ENCODE measurements at places on chromosomes 6 and 20. TPM values are rescaled to one million over a fixed set of nuclear protein-coding genes. Genes with fewer than 3 reads are reported as not detected.

Gene ADGRF5
- not detected for total RNA-seq

Gene LAMA4
- total RNA-seq = not detected

Gene CGA
- not detected for total RNA-seq

Gene SAYSD1
- 10.4 TPM for total RNA-seq

Gene ATP9A
- total RNA-seq = 1.2 TPM

Gene SOX4
- 0.20 TPM for total RNA-seq

Gene HLA-DOA
- 3.4 TPM for total RNA-seq

Gene FUT9
- total RNA-seq = not detected

Gene ARMH2
- total RNA-seq = 1.2 TPM

Gene PRRT1
- total RNA-seq = 0.13 TPM

DNA sequence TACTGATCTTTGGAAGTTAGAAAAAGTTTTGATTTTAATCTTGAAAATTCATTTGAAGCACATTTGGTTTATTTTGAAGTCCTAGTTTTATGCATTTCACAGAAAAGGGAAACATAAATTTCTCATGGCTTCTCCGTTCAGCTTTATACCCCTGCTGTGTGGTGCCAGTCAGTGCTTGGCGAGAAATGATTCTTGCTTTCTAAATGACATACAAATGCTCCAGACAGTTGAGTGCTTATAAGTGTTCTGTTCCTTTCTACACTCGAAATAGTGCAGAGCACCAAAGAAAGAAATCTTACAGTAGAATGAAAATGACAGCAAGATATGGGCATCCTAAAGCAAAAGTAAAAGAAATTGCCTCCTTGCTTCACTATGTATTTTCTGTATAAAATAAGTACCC is 9.0 kb upstream of the ZNF292 start:
- peak overlapping the region; percentile 51 for H3K27ac ChIP-seq
- H3K36me3 ChIP-seq = peaks cover 4% of the 10 kb centered on the region
- H3K27me3 ChIP-seq = peaks cover 26% of the 10 kb centered on the region
- no peak for DNase-seq
- H3K4me1 ChIP-seq = peaks cover 9% of the 10 kb centered on the region
- H3K4me3 ChIP-seq = peak overlapping the region; percentile 46

- no peak for DNase-seq
- peaks cover 46% of the 10 kb centered on the region for H3K4me1 ChIP-seq
- peaks cover 34% of the 10 kb centered on the region for H3K36me3 ChIP-seq
- H3K27me3 ChIP-seq = no peaks in the 10 kb centered on the region
- H3K27ac ChIP-seq = no peak overlapping the region
These were observed 11.1 kb downstream of the UBE2V1 start for GRCh38 chr20:50101887-50102286.

GRCh38 chr6:162068340-162068739 is 659.2 kb downstream of the PRKN start:
- no peaks in the 10 kb centered on the region for H3K36me3 ChIP-seq
- H3K4me3 ChIP-seq = no peak overlapping the region
- H3K27me3 ChIP-seq = no peaks in the 10 kb centered on the region
- no peak overlapping the region for H3K27ac ChIP-seq
- no peak for DNase-seq

DNA sequence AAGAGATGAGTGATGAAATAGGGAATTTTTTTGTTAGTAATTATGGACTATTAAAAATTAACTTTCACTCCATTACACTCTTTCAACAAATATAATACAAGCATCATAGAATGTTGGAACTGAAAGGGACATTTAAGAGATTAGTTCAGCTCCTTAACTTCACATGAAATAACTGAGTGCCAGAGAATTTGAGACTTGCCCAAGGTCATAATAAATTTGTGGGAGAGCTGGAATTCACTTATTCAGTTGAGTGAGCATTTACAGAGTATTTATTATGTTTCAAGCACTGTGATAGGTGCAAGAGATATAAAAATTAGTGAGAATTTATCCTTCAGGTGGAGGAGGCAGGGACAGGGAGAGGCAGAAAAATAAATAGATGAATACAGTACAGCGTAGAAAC is 154.6 kb downstream of the KCNQ5 start:
- H3K27ac ChIP-seq = no peak overlapping the region
- H3K4me3 ChIP-seq = no peak overlapping the region
- DNase-seq = no peak
- H3K4me1 ChIP-seq = no peaks in the 10 kb centered on the region
- H3K27me3 ChIP-seq = no peaks in the 10 kb centered on the region
- no peaks in the 10 kb centered on the region for H3K36me3 ChIP-seq

- H3K27me3 ChIP-seq = no peaks in the 10 kb centered on the region
- H3K4me1 ChIP-seq = no peaks in the 10 kb centered on the region
- no peak overlapping the region for H3K4me3 ChIP-seq
- no peak for DNase-seq
- H3K27ac ChIP-seq = no peak overlapping the region
These were observed 476.9 kb downstream of the KHDRBS2 start for GRCh38 chr6:61809004-61809595.

DNA sequence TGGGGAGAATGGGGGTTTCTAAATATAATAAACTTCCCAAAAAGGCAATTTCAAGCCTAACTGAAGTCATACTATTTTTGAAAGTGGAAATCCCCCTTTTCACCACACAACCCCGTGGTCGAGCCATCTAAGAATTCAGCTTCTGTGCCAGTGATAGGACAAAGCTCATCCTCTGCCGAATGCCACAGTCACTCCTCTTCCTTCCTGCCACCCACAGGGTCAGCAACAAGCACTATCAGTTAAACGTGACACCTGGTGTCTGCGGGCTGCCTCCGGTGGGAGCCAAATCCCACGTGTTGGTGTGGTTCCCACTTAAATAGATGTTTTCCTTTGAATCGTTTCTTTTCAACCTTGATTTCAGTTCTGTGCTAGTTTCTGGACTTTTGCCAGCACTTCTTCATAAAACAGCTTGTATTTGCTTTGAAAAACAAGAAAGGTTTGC is 60.7 kb downstream of the TNFAIP3 start:
- peak; percentile 80 for DNase-seq
- peak overlapping the region; percentile 67 for H3K27ac ChIP-seq
- peaks cover 3% of the 10 kb centered on the region for H3K36me3 ChIP-seq
- peak overlapping the region; percentile 2 for H3K4me3 ChIP-seq

GRCh38 chr6:76453270-76453669 is 380.8 kb upstream of the IMPG1 start:
- no peak for DNase-seq
- H3K36me3 ChIP-seq = no peaks in the 10 kb centered on the region
- H3K27me3 ChIP-seq = no peaks in the 10 kb centered on the region
- H3K27ac ChIP-seq = no peak overlapping the region

GRCh38 chr6:42124223-42124836 is 18.1 kb downstream of the C6orf132 start:
- H3K27ac ChIP-seq = no peak overlapping the region
- no peak overlapping the region for H3K4me3 ChIP-seq
- DNase-seq = no peak
- no peaks in the 10 kb centered on the region for H3K4me1 ChIP-seq

DNA sequence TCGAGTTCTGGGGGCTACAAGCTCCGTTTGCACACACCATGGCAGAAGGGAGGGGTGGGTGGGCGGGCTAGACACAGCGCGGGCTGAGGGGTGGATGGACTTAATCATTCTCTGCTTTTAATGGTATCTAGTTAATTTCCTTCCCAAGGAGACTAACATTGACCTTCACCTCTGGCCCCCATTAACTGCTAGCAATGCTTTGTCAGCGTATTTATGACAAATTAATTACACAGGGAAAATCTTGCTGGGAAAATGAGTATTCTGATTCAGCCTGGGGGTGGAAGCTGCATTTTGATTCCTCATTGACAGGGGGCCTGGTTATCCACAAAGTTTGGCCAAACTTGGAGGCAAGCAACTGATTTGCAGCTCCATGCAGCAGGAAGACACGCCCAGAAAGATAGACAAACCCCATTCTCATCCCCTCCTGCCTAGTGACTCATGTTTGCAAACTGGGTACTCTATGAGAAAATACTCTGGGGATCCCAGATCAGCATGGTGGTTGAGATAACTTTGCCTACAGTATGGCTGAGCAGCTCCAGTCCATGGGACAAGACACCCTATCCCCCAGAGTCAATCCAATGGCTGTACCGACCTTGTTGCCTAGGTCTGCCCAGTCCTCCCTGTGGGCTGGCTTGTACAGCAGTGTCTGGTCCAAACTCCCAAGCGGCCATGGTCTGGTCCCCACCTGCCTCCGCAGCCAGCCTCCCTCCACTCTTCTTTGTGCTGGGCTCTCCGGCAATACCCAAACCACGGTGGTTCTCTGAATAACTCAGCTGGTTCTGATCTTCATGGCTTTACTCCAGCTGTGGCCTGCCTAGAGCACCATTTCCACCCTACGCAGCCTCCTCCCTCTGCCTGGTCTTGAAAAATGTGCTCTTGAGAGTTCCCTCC is 19.7 kb downstream of the ZBP1 start:
- H3K27me3 ChIP-seq = peaks cover 33% of the 10 kb centered on the region
- H3K27ac ChIP-seq = no peak overlapping the region
- H3K4me1 ChIP-seq = peaks cover 29% of the 10 kb centered on the region
- no peak for DNase-seq

- no peaks in the 10 kb centered on the region for H3K27me3 ChIP-seq
- no peak for DNase-seq
- H3K36me3 ChIP-seq = peaks cover 18% of the 10 kb centered on the region
- peak overlapping the region; percentile 44 for H3K27ac ChIP-seq
- no peak overlapping the region for H3K4me3 ChIP-seq
These were observed 214.2 kb upstream of the SUPT3H start for GRCh38 chr6:45591890-45592289.

- H3K4me3 ChIP-seq = no peak overlapping the region
- no peak overlapping the region for H3K27ac ChIP-seq
- H3K4me1 ChIP-seq = no peaks in the 10 kb centered on the region
- no peak for DNase-seq
- H3K27me3 ChIP-seq = no peaks in the 10 kb centered on the region
These were observed 132.2 kb upstream of the CDH4 start for GRCh38 chr20:61119794-61120410.

DNA sequence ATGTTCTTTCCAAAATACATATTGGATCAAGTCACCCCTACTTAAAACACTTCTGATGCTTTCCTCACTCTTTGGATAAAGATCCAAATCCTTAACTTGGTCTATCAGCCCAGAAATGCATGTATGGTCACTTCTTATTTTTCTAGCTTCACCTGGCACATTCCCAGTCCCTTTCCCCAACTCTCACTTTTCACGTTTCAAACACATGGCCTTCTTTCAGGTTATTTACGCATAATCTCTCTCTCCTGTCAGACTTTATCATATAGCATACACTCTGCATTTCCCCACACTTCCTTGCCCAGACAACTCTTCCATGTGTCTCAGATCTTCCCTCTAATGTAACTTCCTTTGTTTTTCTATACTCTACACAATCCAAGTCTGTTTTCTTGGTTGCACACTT is 12.8 kb downstream of the PHIP start:
- H3K4me3 ChIP-seq = no peak overlapping the region
- H3K27ac ChIP-seq = no peak overlapping the region
- H3K36me3 ChIP-seq = peaks cover 12% of the 10 kb centered on the region
- DNase-seq = no peak

- peaks cover 5% of the 10 kb centered on the region for H3K4me1 ChIP-seq
- H3K27ac ChIP-seq = no peak overlapping the region
- H3K4me3 ChIP-seq = no peak overlapping the region
These were observed 17.1 kb upstream of the GMNN start for GRCh38 chr6:24757611-24758010.

GRCh38 chr20:50874111-50874757 is 57.0 kb downstream of the ADNP start:
- H3K27ac ChIP-seq = no peak overlapping the region
- no peak for DNase-seq
- H3K4me1 ChIP-seq = no peaks in the 10 kb centered on the region

GRCh38 chr20:610130-611046 is at the start of gene TCF15:
TCF15 (minus strand) TSS chr20:610309; CDS start chr20:610237, 72 bp downstream.
- no peaks in the 10 kb centered on the region for H3K36me3 ChIP-seq
- peaks cover 3% of the 10 kb centered on the region for H3K4me1 ChIP-seq
- peaks cover 58% of the 10 kb centered on the region for H3K27me3 ChIP-seq
- no peak within 1 kb of the TSS for H3K4me3 ChIP-seq

- H3K4me3 ChIP-seq = no peak overlapping the region
- peaks cover 5% of the 10 kb centered on the region for H3K4me1 ChIP-seq
- no peak overlapping the region for H3K27ac ChIP-seq
- no peak for DNase-seq
- H3K27me3 ChIP-seq = peaks cover 3% of the 10 kb centered on the region
These were observed 339.0 kb downstream of the TPBG start for GRCh38 chr6:82702574-82702973.

- no peaks in the 10 kb centered on the region for H3K4me1 ChIP-seq
- H3K36me3 ChIP-seq = no peaks in the 10 kb centered on the region
- H3K27me3 ChIP-seq = no peaks in the 10 kb centered on the region
- DNase-seq = no peak
- no peak overlapping the region for H3K4me3 ChIP-seq
- no peak overlapping the region for H3K27ac ChIP-seq
These were observed 221.4 kb downstream of the SMOC2 start for GRCh38 chr6:168662301-168662936.

DNA sequence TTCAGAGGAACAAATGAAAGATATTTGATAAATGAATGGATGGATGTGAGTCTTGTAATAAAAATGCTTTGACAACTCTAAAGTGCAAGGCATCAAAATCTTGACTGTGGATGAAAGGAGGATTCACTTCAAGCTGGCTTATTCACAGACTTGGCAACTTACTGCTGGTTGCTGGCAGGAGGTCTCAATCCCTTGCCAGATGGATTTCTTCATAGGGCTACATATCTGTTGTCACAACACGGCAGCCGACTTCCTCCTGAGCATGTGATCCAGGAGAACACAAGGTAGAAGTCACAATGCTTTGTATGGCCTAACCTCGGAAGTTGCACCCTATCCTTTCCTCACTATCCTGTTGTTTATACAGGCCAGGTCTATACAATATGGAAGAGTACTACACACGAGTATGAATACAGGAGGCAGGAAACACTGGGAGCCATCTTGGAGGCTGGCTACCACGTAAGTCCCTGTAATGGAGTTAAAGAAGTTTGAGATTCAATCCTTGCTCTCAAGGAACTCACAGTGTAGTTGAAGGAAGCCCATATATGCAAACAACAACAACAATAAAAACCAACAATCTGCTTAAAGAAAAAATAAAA is 97.9 kb downstream of the ID4 start:
- DNase-seq = no peak
- no peaks in the 10 kb centered on the region for H3K36me3 ChIP-seq

GRCh38 chr6:80151635-80152034 is 45.2 kb downstream of the BCKDHB start:
- H3K4me3 ChIP-seq = no peak overlapping the region
- H3K36me3 ChIP-seq = peaks cover 12% of the 10 kb centered on the region
- H3K4me1 ChIP-seq = no peaks in the 10 kb centered on the region
- no peaks in the 10 kb centered on the region for H3K27me3 ChIP-seq
- no peak for DNase-seq

- peaks cover 19% of the 10 kb centered on the region for H3K36me3 ChIP-seq
- no peak for DNase-seq
These were observed 84.6 kb downstream of the FYN start for GRCh38 chr6:111788379-111789276.

- H3K27ac ChIP-seq = no peak overlapping the region
- H3K4me1 ChIP-seq = peaks cover 2% of the 10 kb centered on the region
- no peaks in the 10 kb centered on the region for H3K36me3 ChIP-seq
- peaks cover 25% of the 10 kb centered on the region for H3K27me3 ChIP-seq
These were observed 642 bp downstream of the EEF1A2 start for GRCh38 chr20:63497946-63498935.

- no peak for DNase-seq
- H3K4me1 ChIP-seq = no peaks in the 10 kb centered on the region
- H3K27ac ChIP-seq = no peak overlapping the region
- H3K36me3 ChIP-seq = no peaks in the 10 kb centered on the region
- H3K27me3 ChIP-seq = no peaks in the 10 kb centered on the region
These were observed 236.0 kb upstream of the DEFB112 start for GRCh38 chr6:50285735-50286134.

- no peak overlapping the region for H3K4me3 ChIP-seq
- peaks cover 56% of the 10 kb centered on the region for H3K4me1 ChIP-seq
These were observed 131.8 kb upstream of the PTPN1 start for GRCh38 chr20:50378170-50379000.

All from activated CD4-positive, alpha-beta memory T cell treated with anti-CD3 and anti-CD28 coated beads, Interleukin-2, amount 10 ng/mL, durations not matched to agents 7 days and 5 days (primary cell).